Stimulated activated CD8-positive, alpha-beta memory T cell treated with anti-CD3 and anti-CD28 coated beads, Interleukin-4, amount 100 ng/mL, for 1 hour (primary cell): ENCODE measurements at places on chromosomes 3 and 15.

- no peak for DNase-seq
Observed at GRCh38 chr3:69819282-69819681, 80.0 kb downstream of the MITF start.

GRCh38 chr15:29942143-29942542 is 119.9 kb upstream of the TJP1 start:
- DNase-seq = no peak

DNA sequence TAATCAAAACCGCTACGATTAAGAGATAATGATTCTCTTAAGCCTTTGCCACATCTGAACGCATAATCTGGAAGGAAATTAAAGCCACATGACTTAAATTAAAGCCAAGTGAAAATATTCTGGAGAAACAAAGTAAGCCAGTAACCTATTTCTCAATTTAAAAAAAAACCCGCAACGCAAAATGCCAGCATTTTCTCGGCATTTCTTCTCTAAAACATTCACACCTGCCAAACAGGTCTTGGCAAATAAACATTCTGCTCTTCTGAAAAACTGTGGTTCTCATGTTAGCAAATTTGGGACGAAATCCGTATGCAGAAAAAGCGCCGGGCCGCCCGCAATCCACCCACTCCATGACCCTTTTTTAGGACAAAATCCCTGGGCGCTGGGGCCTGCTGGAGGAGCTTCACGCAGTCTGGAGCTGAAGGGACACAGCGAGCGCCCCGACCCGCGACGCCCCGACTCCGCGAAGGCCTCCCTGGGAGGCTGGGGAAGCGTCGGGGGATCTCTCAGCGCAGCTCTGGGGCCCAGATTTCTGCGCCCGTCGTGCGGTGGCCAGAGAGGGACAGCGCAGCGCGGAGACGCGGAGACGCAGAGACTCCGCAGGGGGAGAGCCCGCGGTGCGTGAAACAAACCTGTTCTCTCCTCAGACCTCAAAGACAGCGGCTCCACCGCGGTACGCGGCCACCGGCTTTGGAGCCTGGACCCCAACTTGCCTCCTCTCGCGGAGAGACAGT is 471 bp downstream of the NKIRAS1 start:
- no peak for DNase-seq

DNA sequence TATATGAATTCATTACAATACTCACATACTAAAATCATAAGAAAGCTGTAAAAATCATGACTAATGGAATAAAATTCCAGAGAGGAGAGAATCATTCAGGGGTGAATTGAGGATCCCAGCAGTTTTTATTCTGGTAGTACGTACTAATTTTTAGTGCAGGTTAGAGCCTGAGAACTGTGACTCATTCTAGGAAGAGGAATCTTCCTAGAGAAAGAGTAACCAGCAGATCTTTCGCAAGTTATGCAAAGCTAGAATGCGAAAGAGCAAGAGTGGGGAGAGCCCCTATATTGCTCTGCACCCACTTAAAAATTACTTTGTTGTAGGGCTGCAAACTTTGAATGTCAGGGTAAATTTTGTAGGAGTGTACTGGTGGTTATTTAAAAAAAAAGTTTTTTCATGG is 303.6 kb upstream of the ARPP21 start:
- DNase-seq = no peak

GRCh38 chr3:119181765-119182164 is 8.4 kb downstream of the UPK1B start:
- DNase-seq = no peak

DNA sequence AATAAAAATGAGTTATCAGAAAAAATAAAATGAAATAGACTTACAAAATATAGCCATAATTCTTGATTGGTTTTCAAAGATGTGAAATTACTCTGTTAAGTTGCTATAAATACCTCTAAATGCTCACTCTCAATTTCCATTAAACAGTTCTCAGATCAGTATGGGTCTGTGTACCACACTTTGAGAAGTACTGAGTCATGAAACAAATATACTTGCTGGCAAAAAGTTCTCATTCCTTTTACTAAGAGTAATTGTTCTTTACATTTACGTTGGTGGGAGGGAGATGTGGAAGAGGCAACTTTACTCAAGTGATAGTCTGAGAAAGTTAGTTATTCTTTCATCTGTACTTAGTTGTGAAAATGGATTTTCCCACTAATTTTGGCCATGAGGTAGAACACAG is 96.3 kb downstream of the ZNF385D start:
- no peak for DNase-seq

DNA sequence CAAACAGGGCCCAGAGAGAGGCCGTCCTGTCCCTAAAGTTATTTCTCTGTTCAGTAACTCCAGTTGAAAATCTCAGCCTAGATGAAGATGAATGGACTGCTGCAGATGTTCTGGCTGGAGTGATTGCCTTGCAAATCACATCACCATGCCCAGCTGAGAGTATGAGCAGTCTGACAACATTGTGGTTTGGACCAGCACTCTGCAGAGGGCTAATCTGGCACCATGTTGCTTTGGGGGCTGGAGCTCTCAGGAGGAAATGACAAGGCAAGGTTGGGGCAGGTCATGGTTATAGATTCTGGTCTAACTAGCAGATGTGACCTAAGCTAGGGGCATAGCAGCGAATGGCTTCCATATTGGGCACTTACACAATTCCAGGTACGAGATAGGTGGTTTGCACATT is 314.2 kb downstream of the CLSTN2 start:
- no peak for DNase-seq

GRCh38 chr3:51721062-51721745 is 14.3 kb downstream of the GRM2 start:
- DNase-seq = no peak

- DNase-seq = no peak
Observed at GRCh38 chr3:118618247-118619040, 416.2 kb downstream of the IGSF11 start.

- no peak for DNase-seq
Observed at GRCh38 chr15:95440712-95441111, 889.8 kb upstream of the NR2F2 start.

DNA sequence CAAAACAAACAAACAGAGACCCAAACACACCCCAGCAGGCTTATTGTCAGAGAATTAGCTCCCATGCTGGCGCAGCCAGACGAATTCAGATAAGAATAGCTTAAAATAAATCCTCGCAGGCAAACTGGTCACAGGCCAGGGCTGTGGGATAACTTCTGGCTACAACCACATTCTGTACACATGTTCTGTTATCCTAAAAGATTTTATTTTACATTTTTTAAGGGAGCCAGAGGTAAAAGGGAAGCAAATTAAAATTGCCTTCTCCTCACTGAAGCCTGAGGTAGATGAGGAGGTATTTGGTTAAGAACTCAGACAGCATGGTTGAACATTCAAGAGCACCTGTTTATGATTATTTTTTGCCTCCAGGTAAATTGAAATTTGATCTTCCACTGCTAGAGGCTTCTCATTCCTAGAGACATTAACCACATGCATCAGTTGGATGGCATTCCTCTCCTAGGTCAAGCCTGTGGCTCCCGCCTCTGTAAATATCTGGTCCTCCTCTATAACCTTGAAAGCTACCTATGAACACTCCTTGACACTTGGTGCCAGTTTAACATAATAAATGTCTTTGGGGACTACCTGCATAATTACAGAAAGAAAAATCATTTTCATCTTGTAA is 190.3 kb downstream of the SATB1 start:
- DNase-seq = no peak

GRCh38 chr3:184377374-184377773 is 633 bp downstream of the THPO start:
- no peak for DNase-seq

DNA sequence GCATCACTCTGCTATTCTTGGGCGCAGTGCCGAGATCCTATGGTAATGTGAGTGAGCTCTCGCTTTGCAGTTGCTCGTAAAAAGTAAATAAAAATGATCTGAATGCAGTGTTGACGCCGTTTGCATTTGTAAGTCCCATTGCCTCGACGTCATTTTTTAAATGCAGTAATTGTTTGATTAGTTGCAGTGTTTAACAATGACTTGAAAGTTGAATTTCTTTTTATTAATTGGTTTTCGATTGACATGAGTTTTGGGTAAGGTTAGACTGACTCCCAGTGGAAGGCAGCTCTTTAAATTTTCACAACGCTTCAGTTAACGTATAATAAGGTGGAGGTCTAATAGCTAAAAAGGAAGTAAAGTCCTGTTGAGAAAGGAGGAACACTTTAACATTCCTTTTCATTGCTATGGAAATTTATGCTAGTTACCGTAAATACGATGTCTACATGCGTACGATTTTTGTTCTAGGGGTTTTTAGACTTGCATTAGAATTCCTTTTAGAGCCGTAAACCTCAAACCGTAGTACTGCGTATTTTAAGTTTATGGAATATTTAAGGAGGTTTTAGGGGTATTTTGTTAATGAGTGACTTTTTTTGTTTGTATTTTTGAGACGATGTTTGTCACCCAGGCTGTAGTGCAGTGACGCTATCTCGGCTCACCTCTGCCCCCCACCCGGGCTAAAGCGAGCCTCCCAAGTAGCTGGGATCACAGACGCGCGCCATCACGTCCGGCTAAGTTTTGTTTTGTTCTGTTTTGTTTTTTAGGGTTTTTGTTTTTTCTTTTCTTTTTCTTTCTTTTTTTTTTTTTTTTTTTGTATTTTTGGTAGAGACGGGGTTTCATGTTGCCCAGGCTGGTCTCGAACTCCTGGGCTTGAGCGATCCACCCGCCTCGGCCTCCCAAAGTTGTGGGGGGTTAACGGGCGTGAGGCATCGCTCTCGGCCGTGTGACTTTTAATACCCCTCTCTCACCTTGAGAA is 1.4 kb downstream of the MORF4L1 start:
- DNase-seq = no peak

DNA sequence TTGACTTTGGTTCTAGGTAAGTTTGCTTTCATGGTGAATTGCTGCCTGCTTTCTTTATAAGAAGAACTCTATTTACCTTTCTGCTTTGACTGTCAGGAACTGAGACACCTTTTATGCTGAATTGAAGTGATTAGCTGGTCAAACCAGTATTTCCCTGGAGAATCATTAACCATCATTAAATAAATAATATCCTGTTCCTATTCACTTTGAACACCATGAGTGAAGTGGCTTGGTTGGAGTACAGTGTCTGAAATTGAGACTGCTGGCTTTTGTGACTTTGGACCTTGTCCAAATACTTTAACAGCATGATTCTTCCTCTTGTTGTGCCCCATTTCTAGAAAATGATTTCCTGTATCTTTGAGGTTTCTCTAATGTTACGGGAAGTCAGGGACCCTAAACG is 5.6 kb upstream of the TMEM62 start:
- DNase-seq = no peak
